ENCODE measurements at places on chromosomes 4 and X. TPM values are rescaled to one million over a fixed set of nuclear protein-coding genes. Genes with fewer than 3 reads are reported as not detected.

DOK7 gene
- not detected for total RNA-seq

VCX2 gene
- not detected for total RNA-seq

CCSER1 gene
- not detected for total RNA-seq

TEX13D gene
- total RNA-seq = not detected

MAGEC1 gene
- total RNA-seq = not detected

CYTL1 gene
- total RNA-seq = 12.2 TPM

BGN gene
- total RNA-seq = 164 TPM

DACH2 gene
- total RNA-seq = not detected

S100P gene
- total RNA-seq = not detected

MAGEC2 gene
- not detected for total RNA-seq

MAGED4B gene
- total RNA-seq = 28.4 TPM

ARHGEF38 gene
- total RNA-seq = not detected

MAGEB2 gene
- not detected for total RNA-seq

CAPN6 gene
- total RNA-seq = not detected

PAGE4 gene
- total RNA-seq = not detected

TBC1D14 gene
- total RNA-seq = 19.4 TPM

FOXR2 gene
- total RNA-seq = not detected

NHS gene
- 0.12 TPM for total RNA-seq

DGKK gene
- total RNA-seq = not detected

WFS1 gene
- total RNA-seq = 36.5 TPM

BBS7 gene
- total RNA-seq = 8.3 TPM

FHDC1 gene
- total RNA-seq = 0.60 TPM

GAGE12E gene
- not detected for total RNA-seq

HAUS7 gene
- total RNA-seq = 5.2 TPM

AKAP17A gene
- total RNA-seq = 24.3 TPM

GAGE12J gene
- not detected for total RNA-seq

GUCY1B1 gene
- total RNA-seq = 1.4 TPM

USP51 gene
- 4.3 TPM for total RNA-seq

GLRA3 gene
- total RNA-seq = not detected

AWAT2 gene
- total RNA-seq = not detected

CHST7 gene
- 14.4 TPM for total RNA-seq

ARHGAP36 gene
- total RNA-seq = not detected

ADAD1 gene
- not detected for total RNA-seq

PAQR3 gene
- total RNA-seq = 10.5 TPM

FMR1NB gene
- not detected for total RNA-seq

LGI2 gene
- 0.94 TPM for total RNA-seq

NSG1 gene
- 33.4 TPM for total RNA-seq

TLR1 gene
- total RNA-seq = 1.9 TPM

CTAG1B gene
- not detected for total RNA-seq

UCP1 gene
- total RNA-seq = not detected

GLUD2 gene
- total RNA-seq = 1.8 TPM

HSFX3 gene
- total RNA-seq = not detected

KCNIP4 gene
- total RNA-seq = not detected

All from pericardium fibroblast (primary cell).